Stimulated activated CD8-positive, alpha-beta memory T cell treated with anti-CD3 and anti-CD28 coated beads, Interleukin-4, amount 100 ng/mL, for 1 hour (primary cell): ENCODE measurements at places on chromosomes 6 and 20.

GRCh38 chr20:47360297-47361056 is 4.0 kb upstream of the ZMYND8 start:
- no peak for DNase-seq

DNA sequence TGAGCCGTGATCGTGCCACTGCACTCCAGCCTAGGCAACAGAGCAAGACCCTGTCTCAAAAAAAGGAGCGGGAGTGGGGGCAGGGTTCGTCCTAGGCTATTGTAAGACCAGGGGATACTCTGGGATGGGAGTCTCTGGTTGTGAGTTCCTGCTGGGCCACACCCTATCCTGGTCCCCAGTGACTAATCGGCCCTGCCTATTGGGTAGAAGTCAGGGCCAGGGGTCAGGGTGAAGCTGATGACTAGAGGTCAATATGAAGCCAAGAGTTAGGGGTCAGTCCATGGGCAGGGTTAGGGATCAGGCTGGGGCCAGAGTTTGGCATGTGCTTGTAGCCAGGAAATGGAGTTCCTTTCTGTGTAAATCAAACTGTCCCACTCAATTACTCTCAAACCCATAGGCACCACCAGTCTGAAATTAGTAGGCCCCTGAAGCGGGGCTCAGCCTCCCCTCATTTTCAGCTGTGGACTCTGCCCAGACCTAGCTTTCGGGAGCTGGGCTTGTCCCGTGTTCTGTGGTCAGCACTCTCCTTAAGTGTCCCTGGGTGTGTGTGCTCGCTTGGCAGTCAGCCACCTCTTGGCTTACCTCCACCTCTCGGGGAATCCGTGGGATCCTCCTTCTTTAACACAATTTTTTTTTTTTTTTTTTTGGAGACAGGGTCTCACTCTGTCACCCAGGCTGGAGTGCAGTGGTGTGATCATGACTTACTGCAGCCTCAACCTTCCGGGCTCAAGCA is 1.8 kb downstream of the HSPA12B start:
- DNase-seq = no peak

- DNase-seq = no peak
Observed at GRCh38 chr6:135434991-135435390, 62.5 kb downstream of the AHI1 start.

DNA sequence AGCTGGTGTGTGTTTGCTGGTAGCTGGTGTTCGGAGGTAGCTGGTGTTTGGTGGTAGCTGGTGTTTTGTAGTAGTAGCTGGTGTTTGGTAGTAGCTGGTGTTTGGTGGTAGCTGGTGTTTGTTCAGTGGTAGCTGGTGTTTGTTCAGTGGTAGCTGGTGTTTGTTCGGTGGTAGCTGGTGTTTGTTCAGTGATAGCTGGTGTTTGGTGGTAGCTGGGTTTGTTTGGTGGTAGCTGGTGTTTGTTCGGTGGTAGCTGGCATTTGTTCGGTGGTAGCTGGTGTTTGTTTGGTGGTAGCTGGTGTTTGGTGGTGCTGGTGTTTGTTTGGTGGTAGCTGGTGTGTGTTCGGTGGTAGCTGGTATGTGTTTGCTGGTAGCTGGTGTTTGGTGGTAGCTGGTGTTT is 48.0 kb downstream of the BMP7 start:
- DNase-seq = no peak

GRCh38 chr6:12241493-12242175 is 48.5 kb upstream of the EDN1 start:
- DNase-seq = no peak

GRCh38 chr6:42389736-42390135 is 62.0 kb downstream of the TRERF1 start:
- DNase-seq = no peak

DNA sequence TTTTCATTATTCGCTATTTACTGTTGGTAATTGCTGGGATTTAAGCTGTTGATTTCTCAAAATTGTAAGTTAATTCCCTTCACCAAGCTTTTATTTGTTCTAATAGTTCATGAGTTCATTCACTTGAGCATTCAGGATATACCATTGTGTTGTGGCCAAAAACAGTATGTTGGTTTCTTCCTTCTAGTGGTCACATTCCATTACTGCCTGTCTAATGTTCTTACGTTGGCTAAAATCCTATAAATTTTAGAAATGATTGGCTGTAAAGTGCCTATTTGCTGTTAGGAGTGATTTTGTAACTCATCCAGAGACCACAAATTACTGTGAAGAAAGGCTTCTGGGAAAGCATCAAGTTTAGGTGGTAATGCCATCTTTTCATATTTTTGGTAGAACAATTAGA is 76.3 kb downstream of the FARS2 start:
- no peak for DNase-seq

GRCh38 chr6:143160015-143160414 is 99.3 kb downstream of the AIG1 start:
- DNase-seq = no peak

DNA sequence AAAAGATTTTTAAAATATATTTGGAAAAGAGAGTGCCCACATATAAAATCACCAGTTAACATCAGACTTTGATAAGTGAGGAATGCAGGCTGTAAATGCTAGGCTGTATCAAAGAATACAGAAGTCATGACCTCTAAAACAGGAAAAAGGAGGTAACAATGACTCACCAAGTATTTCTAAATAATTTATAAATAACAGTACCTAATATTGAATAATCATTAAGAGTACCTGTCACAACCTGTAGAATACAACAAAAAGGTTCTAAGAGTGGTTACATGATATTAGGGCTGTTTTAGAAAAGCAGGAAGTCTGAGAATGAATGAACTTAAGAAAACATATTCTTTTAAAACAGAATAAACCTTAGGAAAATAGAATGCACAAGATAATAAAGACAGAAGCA is 173.1 kb upstream of the CST7 start:
- no peak for DNase-seq
